ENCODE measurements at places on chromosomes 13 and 19.
A peak's percentile ranks its signal among the peaks of the same experiment; 100 is the strongest.

DNA sequence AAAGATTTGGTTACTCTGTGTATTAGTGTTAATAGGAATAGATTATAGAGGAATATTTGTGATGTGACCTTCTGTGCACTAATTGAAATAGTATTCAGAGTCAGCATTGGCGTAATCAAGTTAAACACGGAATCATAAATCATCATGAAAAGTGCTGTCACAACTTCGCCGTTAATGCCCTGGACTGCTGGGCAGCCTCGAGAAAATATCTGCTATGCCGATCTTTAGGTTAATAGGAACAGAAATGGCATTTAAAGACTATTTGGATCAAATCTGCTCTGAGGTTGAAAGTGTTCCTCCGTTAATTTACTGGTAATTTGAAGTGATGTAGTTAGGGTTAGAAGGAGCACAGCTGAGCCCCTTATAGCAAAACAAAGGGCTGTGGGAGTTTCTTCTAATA lies 219.0 kb downstream of the MZT1 start:
- DNase-seq: no peak

- no peak for DNase-seq
Measured at GRCh38 chr19:7788178-7788932, 25.3 kb downstream of the CLEC4M start.

- no peak for DNase-seq
Measured at GRCh38 chr19:45460807-45461347, 6.9 kb upstream of the FOSB start.

DNA sequence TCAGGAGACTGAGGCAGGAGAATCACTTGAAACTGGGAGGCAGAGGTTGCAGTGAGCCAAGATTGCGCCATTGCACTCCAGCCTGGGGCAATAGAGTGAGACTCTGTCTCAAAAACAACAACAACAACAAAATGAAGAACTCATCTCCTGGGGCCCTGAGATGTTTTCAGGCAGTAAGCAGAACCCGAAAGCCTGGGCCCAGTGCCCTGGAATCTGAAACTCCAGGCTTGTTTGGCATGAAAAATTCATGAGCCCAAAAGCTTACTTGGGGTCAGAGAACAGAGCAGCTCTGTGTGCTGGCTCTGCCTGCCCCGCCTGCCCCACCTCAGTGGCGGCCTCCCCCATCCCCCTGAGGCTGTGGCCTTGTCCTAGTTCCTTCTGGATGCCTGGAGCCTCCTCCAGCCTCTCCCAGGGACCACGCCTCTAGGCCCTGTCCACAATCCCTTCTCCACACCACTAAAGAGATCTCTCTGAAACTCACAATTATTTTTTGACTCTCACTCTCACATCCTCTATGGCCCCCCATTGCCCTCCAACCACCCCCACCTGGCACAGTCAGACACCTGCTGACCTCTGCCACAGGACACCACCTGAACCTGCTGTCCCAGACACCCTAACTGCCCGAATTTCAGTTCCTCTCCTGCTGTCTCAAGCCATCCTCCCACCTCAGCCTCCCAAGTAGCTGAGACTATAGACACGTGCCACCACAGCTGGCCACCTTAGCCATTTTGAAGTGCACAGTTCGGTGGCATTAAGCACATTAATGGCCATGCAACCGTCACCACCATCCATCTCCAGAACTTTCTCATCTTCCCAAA lies 6.9 kb upstream of the AP1M2 start:
- no peak for DNase-seq

GRCh38 chr19:41398598-41398997 lies 980 bp downstream of the BCKDHA start:
- DNase-seq: no peak

DNA sequence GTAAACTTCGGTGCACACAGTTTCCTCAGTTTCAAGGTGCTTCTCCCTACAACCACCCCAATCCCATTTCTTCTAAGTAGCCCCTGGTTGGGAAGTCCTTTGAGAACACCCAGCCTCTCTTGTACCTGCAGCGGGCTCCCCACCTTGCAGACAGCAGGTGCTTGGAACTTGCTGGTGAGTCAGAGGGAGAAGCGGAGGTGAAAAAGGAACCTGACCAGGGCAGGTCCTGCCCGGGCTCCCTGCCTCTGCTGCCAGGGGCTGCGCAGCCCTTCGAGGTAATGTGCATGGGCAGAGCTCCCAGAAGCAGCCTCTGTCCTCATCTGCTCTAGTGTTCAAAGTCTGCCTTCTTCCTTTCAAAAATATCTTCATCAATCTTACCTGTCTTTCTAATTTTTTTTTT lies 274.0 kb upstream of the SOX1 start:
- DNase-seq: no peak

DNA sequence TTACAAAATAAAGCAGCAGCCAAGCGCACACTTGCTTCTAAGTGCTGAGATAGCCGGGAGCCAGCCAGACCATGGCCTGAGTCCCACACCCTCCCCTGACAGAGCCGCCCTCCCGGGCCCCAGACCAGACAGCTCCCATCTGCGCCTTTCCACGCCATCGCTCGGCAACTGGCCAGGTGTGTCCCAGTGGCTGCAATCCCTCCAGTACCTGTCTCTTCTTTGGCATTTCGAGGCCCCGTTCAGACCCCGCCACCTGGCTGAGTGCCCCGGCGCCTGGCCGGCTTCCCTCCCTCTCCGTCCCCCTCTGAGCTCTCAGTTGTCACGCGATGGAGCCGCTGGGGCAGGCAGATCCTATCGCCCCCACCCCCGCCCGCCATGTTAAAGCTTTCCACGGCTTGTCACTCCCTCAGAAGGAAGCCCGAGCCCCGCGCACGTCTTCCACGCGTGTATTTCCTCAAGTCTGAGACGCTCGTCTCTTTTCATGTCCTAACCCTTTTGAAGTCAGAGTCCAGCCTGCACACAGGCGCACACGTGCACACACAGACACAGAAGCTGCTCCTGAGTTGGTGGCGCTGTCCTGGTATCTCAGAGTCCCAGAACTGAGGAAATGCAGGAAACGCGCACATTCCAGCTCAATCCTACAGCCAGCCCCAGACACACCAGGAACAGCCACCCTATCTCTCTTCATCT lies 7.9 kb downstream of the MLLT1 start:
- DNase-seq: no peak

GRCh38 chr13:39414339-39414738 lies 188.7 kb downstream of the LHFPL6 start:
- DNase-seq: no peak

- no peak for DNase-seq
Measured at GRCh38 chr19:6832412-6832811, 55.0 kb upstream of the ADGRE1 start.

DNA sequence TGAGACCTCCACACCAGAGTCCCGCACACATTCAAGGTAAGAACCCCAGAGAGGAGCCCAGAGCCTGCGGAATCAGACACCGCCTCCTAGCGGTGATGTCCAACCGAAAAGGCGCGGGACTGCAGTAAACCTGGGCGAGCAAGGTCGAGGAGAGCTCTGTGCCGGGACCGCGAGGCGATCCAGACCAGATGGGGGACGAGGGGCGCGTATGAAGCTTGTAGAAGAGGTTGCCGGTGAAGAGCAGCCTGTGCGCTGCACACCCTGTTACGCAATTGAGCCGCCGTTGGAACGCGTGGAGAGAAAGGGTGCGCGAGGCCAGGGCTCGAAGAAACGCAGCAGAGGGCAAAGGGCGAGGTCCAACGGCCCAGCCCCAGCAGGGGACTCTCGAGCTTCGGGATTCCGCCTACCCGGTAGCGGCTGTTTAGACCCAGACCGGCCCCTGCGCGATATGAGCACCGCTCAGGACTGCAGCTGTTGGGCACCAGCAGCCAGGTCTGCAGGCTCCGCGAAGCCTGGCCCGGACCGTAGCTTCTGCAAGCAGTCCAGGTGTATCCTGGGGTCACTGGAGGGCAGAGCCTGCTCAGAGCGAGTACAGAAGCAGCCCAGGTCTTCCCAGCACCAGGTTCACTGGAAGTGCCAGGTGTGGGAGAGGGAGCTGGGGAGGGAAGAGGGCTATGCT lies 65.9 kb upstream of the ZNF599 start:
- no peak for DNase-seq

DNA sequence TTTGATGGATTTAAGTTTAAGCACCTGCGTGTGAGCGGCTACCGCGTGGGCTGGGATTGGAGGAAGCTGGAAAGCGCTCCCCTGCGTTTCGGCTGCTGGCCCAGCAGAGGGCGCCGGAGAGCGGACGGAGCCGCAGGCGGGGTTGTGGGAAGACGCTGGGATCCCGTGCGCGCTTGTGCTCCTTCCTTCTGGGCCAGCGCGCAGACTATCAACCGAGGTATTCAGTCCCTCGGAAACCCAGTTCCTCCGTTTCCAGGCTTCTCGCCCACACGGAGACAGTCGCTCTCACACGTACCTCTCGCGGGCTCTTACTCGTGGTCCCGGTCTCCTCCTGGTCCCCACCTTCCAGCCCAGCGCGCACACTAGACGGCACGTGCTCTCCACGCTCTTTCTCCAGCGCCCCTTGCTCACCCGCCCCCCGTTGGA lies 28.8 kb downstream of the EPN1 start:
- DNase-seq: peak; percentile 5

GRCh38 chr19:1974381-1975161 lies 33.6 kb downstream of the CSNK1G2 start:
- no peak for DNase-seq

DNA sequence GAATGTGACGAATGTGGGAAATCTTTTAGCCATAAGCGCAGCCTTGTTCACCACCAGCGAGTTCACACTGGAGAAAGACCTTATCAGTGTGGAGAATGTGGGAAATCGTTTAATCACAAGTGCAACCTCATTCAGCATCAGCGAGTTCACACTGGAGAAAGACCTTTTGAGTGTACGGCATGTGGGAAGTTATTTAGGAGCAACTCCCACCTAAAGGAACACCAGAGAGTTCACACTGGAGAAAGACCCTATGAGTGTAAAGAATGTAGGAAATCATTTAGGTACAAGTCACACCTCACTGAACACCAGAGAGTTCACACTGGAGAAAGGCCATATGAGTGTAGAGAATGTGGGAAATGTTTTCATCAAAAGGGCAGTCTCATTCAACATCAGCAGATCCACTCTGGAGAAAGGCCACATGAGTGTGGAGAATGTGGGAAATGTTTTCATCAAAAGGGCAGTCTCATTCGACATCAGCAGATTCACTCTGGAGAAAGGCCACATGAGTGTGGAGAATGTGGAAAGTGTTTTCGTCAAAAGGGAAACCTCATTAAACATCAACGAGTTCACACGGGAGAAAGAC lies 7.6 kb downstream of the ZNF776 start:
- DNase-seq: no peak

DNA sequence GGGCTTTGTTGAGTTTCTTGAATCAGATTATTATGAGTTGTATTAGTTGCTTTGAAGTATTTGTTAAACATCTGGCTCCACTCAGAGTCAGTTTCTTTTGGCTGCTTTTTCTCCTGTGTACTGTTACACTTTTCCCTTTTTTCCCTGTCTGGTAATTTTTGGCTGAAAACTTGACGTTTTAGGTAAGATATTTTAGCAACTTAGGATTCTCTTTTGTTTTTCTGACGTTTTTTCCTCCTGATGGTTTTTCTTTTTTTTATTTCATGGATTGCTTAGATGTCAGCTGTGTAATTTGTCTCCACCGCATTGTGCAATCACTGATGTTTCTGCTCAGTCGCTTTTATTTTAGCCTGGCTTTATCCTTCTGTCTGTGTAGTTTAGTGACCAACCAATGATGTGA lies 20.7 kb downstream of the RFC3 start:
- DNase-seq: no peak

DNA sequence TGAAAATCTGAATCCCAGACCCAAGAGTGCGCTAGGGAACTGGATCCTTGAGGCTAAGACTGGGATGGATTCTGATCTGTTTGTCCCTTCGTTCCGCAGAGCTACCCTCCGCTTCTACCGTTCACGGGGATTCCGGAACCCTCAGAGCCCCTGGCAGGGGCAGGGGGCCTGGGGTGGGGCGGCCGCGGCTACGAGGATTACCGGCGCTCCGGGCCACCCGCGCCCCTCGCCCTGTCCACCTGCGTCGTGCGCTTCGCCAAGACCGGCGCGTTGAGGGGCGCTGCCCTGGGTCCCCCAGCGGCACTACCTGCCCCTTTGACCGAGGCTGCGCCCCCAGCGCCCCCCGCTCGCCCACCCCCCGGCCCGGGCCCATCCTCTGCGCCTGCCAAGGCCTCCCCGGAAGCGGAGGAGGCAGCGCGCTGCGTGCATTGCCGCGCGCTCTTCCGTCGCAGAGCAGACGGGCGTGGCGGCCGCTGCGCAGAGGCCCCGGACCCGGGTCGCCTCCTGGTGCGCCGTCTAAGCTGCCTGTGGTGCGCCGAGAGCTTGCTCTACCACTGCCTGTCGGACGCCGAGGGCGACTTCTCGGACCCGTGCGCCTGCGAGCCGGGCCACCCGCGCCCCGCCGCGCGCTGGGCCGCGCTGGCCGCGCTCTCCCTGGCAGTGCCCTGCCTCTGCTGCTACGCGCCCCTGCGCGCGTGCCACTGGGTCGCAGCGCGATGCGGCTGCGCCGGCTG lies 7.1 kb downstream of the SPRED3 start:
- no peak for DNase-seq

Data from stimulated activated CD8-positive, alpha-beta memory T cell treated with anti-CD3 and anti-CD28 coated beads, Interleukin-2, amount 100 ng/mL, for 1 hour (primary cell).